HFF-Myc (cell line): ENCODE measurements at places on chromosomes 1 and 21.
A peak's percentile ranks its signal among the peaks of the same experiment; 100 is the strongest.

- DNase-seq, result no peak
Observed at GRCh38 chr21:39799178-39799577, 54.2 kb downstream of the IGSF5 start.

- DNase-seq, result no peak
Observed at GRCh38 chr1:199472018-199472417, 555.5 kb upstream of the NR5A2 start.

GRCh38 chr1:75996196-75996595, 64.0 kb upstream of the ASB17 start:
- DNase-seq, result no peak

DNA sequence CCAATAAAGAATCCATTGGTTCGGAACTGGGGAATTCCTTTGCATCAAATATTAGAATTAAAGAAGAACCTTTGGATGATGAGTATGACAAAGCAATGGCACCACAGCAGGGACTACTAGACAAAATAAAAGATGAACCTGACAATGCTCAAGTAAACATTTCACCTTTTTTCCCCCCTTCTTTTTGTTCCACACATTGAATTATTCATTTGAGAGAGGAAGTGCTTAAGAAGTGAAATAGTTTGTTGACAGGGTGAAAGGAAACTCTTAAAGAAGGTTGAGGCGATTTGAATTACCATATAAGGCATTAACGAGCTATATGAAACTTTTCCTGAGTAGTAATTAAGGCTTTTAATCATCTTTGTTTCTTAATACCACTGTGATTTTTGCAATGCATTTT, 93.1 kb downstream of the ZMYM4 start:
- DNase-seq, result no peak

DNA sequence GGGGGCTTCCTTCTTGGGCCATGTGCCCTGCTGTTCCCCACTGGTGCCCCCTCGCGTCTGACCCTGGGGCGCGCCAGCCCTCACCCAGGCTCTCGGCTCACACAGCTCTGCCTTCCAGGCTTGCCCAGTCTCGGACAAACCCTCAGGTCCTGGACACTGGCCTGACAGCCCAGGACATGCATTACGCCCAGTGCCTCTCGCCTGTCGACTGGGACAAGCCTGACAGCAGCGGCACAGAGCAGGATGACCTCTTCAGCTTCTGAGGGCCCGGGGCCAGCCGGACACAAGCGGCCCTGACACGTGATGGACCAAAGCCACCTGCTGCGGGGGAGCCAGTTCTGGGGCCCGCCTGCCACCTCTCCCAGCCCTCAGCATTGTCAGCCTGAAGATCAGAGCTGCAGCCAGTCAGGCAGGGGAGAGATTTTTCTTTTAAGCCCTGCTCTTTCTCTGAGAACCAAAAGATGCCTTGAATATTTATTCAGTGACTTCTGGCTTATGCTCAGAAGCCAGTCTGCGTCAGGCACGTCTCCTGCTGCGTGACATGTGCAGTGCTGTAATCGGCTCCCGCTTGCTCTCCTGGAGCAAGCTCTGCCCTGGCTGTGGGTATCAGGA, 23.4 kb downstream of the LDLRAP1 start:
- no peak for DNase-seq

DNA sequence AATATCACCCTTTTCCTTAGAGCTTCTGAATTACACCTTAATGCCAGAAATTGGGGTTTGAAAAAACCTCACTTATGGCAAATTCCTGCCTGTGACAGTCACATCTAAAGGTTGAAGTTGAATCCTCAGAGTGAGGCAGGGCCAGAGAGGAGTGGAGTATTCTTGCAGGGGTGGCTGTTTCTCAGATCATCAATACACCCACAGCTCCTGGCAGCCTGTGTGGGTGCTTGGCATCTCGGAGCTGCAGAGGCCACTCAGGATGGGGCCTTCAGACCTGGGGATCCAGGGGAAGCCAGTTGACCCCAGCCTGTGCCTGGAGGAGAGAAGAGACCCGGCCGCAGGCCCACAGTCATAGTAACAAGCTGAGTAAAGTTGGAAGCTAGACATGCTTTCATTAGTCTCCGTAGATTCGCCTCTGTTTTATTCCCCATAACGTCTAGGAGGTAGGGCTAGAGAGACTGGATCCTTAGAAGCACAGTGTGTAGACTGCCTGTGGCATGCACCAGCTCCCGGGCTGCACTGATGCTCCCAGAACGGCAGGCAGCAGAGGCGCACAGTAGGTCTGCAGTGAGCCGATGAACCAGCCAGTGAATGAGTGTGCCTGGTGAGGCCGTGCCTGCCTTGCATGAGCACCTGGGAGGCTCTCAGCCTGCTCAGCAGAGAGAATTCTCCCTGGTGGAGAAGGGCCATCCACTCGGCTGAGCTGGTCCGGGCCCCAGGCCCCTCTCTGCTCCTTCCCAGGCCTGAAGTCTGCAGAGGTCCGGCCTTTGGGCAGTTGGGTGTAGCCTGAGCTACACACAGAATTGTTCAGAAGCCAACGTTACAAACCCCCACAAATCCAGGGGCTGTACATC, 42.9 kb downstream of the TFF3 start:
- DNase-seq, result no peak

DNA sequence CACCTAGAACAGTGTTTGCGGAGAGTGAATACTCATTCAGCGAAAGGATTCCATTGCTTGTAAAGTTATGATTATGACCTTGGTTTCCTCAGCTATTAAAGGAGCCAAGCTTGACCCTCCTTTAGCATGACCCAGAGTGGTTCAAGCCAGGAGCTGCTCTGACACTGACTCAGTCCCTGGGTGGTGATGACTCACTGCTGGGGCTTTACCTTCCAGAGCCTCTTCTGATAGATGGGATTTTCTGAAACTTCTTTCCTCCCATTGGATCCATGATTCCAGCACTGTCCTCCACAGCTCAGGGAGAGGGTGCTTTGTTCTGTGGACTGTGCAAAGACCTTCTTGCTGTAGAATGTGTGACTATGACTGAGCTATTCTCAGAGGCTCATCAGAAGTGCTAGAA, 77.4 kb downstream of the S1PR1 start:
- no peak for DNase-seq

GRCh38 chr1:24141311-24141997, 1.5 kb downstream of the IL22RA1 start:
- no peak for DNase-seq

- no peak for DNase-seq
Observed at GRCh38 chr1:66533804-66534740, at the start of gene SGIP1. Gene SGIP1, plus strand, starts transcription at chr1:66534153. Its CDS starts 206 bp downstream, at chr1:66534359.

DNA sequence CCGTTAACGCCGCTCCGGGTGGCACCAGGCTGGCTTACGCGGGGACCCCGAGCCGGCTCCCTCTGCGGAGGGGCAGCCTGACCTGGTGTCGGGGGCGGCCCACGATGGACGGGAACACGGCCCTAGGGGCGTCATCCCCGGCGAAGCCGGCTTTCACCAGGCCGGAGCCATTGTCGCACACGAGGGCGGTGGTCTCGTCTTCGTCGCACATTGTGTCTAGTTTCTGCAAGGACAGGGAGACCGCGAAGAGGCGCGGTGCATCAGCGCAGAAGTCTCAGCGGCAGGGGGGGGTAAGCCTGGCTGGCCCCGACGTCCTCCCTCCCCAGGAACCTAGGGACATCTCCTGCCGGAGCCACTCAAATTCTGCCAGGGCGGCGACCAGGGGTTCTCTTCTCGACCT, 989 bp downstream of the ACTA1 start:
- DNase-seq, result no peak

DNA sequence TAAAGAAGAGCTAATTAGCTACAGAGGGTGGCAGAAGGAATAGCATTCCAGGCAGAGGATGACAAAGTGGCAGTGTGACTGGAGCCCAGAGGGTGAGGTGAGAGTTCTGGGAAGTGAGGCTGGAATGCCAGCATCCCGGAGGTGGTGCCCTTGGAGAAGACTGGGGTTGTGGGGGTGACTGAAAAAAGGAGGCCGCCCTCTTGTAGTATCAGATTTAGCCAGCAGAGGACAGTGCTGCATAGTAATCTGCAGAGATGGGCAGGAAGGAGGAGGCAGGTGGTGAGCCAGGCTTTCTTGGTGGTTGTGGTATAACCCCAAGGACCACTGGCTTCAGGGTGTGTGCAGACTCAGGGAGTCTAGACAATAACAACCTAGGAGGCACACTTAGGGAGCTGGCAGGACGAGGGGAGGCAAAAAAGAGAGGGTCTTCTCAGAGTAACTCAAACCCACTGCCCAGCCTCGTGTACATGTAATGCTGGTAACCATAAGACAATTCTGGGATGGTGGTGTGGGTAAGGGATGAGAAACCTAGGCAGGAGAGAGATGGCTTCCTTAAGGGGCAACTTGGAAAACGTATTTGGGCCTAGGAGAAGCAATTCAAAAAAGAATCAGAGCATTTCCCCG, 30.5 kb downstream of the MROH7 start:
- peak; percentile 21 for DNase-seq
